ENCODE measurements at places on chromosomes 2 and 18. TPM values are rescaled to one million over a fixed set of nuclear protein-coding genes. Genes with fewer than 3 reads are reported as not detected.

DNA sequence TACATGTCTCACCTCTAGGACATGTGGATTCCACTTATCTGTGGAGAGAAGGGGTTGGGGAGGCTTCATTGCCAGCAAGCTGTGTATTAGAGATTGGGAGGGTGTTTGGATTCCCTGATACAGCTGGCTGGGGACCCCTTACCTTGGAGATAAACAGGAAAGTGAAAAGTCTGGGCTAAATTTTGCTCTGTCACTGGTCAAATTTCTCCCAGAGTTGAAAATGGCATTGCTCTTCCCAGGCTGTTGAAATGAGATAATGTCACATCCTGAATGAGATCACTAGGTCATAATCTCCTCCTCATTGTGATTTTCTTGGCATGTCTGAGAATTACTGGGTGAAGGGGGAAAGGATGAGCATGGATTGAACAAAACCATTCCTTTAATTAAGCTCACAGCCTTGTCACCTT lies 265.0 kb upstream of the PARD3B start:
- H3K36me3 ChIP-seq = no peaks in the 10 kb centered on the region
- H3K4me1 ChIP-seq = no peaks in the 10 kb centered on the region
- H3K27ac ChIP-seq = no peak overlapping the region

GRCh38 chr18:46939337-46939963 lies 22.0 kb downstream of the KATNAL2 start:
- H3K36me3 ChIP-seq = no peaks in the 10 kb centered on the region
- H3K4me3 ChIP-seq = no peak overlapping the region
- H3K27me3 ChIP-seq = no peaks in the 10 kb centered on the region

DNA sequence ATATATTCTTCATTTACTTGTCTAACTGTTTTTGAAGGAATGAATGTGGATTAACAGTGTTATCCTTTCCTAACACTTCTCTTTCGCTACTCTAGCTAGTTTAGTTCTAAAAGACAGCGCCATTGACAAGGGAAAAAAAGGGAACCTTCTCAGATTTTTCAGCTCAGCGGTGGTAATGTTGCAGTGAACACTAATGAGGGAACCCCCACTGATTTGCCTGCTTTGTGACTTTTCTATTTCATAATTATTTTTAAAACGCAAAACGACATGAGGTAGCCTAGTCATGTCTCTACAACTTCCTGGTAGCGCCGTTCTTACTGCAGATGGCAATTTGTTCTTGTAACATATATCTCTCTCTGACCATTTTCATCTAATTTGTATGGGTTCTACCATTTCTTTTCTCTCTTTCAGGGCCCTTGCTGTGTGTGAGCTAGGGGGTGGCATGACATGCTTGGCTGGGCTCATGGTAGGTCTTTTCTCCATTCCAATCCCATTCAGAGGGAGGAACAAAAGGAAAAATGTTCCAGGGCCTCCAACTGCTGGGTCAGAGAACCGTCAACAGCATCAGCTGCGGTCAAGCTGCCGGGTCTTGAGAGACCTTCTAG lies 235.5 kb upstream of the SIX3 start:
- H3K27ac ChIP-seq = no peak overlapping the region
- H3K4me3 ChIP-seq = peak overlapping the region; percentile 27
- H3K4me1 ChIP-seq = peaks cover 4% of the 10 kb centered on the region
- H3K36me3 ChIP-seq = no peaks in the 10 kb centered on the region

DNA sequence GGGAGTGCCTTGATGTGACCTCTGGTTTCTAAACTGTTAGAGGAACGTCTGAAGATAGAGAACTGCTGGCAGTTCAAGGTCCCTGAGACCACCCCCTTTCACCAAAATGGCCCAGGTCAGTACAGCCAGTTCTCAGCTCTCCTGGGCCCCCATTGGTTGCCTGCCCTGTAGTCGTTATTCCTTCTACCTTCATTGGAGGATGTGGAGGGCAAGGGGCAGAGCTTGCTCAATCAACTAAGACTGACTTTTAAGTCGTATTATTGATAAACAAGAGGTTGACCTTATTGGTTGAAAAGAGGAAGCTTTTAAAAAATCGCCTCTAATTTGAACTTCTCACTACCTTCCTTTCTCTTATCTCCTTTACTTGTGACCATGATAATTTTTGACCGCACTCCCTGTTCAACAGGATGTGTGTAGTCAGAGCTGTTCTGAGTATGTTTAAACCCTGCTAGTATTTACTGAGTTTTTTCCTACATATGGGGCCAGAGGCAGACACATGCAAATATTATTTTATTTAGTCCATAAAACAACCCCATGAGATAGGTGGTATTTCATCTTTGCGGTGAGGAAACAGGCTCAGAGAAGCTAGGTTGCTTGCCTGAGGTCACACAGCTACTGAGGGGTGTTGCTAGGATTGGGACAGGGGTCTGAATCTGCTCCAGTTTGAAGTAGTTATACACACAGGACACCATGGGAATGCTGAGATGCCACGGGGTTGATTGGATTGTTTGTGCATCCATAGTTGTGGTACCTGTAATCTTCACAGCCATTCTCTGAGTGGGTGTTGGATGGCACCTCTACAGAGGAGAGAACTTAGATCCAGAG lies 65.9 kb downstream of the TMEM247 start:
- no peaks in the 10 kb centered on the region for H3K27me3 ChIP-seq
- no peak overlapping the region for H3K27ac ChIP-seq
- no peak for DNase-seq
- no peaks in the 10 kb centered on the region for H3K36me3 ChIP-seq
- no peak overlapping the region for H3K4me3 ChIP-seq
- peaks cover 22% of the 10 kb centered on the region for H3K4me1 ChIP-seq

NAT8 gene
- total RNA-seq = not detected

HK2 gene
- 46.2 TPM for total RNA-seq

TMEM18 gene
- total RNA-seq = 16.8 TPM

IL1R1 gene
- 6.9 TPM for total RNA-seq

ASB18 gene
- total RNA-seq = not detected

MEIS1 gene
- total RNA-seq = 3.4 TPM

B4GALT6 gene
- total RNA-seq = 17.7 TPM

CNDP1 gene
- total RNA-seq = 0.31 TPM

HOXD11 gene
- not detected for total RNA-seq

PPP1R1C gene
- 1.2 TPM for total RNA-seq

RNASEH1 gene
- 32.6 TPM for total RNA-seq

Measured in astrocyte (in vitro differentiated cells and primary cell).